Dermis blood vessel endothelial cell (primary cell): ENCODE measurements at places on chromosomes 5 and 9.

GRCh38 chr5:128546658-128547281 lies 8.7 kb upstream of the FBN2 start:
- DNase-seq = no peak

DNA sequence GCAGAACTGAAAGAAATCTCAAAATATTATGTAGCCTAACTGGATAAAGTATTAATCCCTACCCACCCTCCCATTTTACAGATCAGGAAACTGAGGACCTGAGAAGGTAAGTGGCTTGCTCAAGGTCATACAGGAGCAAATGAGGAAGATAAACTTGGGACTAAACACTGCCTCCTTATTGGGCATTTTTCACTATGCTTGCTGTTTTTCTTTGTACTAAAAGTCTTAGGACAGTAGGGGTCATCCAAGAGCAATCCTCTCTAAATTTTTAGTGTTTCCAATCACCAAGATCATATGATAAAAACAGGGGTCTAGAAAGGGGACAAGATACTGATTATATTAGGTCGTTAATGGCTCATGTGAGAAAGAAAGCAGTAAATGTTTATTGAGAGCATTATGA lies 80.8 kb downstream of the RORB start:
- peak; percentile 5 for DNase-seq

DNA sequence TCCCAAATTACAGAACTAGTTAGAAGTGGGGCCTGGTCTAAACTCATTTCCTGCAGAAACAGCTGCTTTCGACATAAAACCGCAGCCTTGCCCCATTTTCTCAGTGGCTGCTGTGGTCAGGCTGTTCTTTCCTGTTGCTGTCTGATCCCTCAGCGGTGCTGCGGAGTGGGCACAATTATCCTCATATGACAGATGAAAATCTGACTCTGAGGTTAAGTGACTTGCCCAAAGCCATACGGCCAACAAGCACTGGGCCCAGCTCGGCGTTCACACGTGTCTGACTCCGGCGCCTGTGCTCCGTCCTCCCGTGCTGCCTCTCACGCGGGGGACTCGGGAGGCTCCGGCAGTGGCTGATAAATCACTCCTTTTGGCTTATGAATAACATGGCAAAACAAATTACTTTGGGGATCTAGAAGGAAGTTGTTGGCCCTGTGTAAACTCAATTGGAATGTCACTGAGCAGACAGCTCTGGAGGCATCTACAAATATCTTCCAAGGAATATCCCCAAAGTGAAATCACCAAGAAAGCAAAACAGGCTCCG lies 142.6 kb upstream of the LMX1B start:
- peak; percentile 36 for DNase-seq

DNA sequence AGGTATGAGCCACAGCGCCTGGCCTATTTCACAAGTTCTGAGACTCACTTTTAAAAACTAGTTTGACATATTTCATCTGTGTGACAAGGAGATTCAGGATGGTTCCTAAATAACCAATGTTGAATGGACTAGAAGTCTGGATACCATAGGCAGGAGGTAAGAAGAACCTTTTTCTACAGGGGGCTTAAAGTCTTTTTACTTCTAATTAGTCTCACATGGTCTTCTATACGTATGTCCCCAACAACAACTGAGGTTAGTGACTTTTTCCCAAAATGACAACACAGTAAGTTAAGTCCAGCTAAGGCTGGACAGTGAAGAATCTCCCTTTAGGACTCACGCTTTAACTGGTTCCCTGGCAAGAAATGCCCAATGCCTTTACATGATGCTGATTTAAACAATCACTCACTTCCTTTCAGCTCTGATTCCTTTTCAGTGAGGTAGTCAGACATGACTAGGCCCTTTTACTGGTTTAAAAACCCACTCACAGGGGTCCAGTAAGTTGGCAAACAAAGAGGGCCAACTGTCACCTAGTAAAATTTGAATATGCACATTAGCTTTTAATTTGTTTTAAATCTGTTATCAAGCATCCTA lies 12.1 kb upstream of the HAUS6 start:
- peak; percentile 55 for DNase-seq

DNA sequence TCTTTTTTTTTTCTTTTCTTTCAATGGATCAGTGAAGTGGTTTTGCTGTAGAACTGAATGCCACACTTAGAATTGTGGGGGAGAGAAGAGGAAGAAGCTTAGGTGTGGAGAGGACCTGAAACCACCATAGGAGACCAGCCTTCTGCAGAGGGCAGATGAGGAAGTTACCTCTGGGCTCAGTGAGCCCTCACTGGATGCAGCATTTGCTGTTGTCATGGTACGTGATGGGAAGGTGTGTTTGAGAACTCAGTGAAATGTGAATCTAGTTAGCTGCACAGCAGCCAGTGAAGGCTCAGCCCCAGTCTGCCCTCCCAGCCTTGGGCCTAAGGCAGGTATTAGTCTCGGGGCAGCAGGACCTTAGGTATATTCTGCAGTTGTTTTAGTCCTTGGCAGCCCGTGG lies 17.5 kb downstream of the CYFIP2 start:
- no peak for DNase-seq

GRCh38 chr9:34576597-34577399 lies 12.7 kb downstream of the CNTFR start:
- DNase-seq = no peak

DNA sequence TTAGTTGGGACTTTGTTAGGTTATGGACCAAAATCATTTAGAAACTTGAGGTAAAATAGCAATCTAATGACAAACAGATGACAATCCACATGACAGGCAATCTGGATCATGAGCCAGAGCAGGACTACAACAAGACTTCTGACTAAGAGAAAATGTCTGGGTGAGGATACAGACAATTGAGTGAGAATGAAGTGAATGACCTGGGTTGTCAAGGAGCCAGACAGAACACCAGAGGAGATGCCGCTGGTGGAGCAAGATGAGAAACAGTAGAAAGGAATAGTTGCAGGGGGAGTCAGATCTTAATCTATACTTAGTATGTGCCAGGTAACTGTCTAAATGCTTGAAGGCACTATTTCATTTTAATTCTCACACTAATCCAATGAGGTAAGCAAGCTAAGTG lies 277.8 kb downstream of the PRELID2 start:
- DNase-seq = no peak

DNA sequence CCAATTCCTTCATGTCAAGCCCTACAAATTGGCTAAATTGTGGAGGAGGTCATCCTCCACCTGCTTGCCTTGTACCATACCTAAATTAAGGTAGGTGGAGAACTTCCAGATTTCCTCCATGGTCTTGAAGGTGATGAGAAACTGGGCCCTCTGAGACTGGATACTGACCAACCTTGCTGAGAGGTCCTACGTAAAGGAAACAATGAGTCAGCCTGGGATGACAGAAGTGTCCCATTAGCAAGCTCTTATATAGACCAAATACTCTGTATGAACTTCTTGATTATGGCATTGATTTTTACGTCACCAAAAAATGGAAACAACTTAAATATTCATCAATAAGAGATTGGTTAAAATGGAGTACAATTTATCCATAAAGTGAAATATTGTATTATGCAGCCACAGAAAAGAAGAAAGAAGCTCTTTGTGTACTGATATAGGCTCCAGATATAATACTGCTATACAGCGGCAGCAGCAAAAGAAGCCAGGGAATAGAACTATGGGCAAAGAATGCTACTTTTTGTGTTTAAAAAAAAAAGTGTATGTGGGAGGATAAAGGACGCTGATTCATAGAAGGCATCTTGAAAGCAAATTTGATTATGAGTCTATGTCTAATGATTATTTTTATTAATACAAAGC lies 18.3 kb downstream of the SH3TC2 start:
- peak; percentile 70 for DNase-seq

DNA sequence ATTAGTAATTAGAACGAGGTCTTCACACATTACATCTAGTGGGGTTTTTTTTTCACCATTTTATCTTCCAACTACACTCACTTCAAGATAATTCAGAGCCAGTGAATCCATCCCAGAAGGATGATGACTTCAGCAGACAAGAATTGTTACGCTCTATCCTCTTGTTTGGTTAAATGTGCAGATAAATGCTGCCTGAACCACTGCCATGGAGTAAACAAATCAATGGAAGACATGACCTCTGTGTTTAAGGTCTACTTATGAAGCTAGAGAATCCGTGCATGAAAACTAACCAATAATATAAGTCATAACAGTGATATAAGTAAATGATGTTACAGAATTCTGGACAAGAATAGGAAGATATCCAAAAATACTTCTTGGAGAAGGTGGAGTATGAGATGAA lies 602.6 kb downstream of the TLR4 start:
- no peak for DNase-seq
